Liver (tissue), 10 donors: ENCODE measurements at places on chromosomes 5 and 9. TPM values are rescaled to one million over a fixed set of nuclear protein-coding genes. Genes with fewer than 3 reads are reported as not detected.
A peak's percentile ranks its signal among the peaks of the same experiment; 100 is the strongest.

- H3K4me1 ChIP-seq, result no peaks in the 10 kb centered on the region
- H3K27ac ChIP-seq, result no peak overlapping the region
- peaks cover 23% of the 10 kb centered on the region for H3K36me3 ChIP-seq
Measured at GRCh38 chr9:127498298-127498697, 47.0 kb downstream of the LRSAM1 start.

DNA sequence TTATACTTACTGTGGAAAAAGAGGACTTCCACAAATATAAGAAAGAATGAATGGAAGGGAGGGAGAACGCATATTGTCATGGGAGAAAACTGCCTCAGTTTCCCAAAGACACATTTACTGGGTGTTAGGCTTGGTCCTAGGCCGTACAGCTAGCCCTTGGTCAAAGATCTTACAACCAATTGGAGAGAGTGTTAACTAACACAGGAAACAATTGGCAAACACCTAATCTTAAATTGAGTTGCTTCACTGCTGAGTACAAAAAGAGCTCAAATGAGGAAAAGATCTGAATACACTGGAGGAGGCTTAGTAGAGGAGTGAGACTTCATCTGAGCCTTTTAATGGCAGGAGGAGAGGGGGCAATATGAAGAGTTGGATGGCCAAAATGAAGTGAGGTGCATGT lies 161.7 kb downstream of the GLIS3 start:
- DNase-seq, result no peak
- H3K27ac ChIP-seq, result no peak overlapping the region
- H3K36me3 ChIP-seq, result no peaks in the 10 kb centered on the region
- no peaks in the 10 kb centered on the region for H3K4me1 ChIP-seq
- H3K27me3 ChIP-seq, result no peaks in the 10 kb centered on the region

DNA sequence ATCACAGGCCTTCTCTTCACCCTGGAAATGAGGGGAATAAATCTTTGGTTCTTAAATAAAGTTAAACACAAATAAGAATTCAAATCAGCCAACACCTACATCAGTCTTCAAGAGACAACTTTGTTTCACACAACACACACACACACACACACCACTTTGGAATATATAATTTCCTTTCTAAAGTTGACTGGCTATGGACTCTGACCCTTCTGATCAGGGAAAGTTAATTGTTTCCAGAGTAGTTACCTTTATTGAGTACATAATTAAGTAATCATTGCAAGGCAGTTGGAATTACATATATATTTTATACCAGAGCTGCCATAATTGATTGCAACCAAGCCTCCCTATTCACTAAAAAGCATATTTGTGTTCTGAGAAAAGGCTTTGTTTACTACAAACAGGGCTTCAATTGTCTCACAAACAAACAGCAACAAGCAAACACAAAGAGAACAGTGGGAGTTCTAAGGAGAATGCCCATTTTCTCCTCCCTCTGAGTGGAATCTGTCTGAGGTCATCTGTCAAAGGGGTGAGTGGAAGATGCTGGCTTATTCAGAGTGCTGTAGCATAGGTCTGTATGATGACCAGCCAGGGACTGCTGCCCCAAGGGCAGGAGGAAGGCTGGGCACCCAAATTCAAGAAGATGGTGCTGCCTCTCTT lies 136.6 kb downstream of the SEMA6A start:
- no peak for DNase-seq
- H3K27me3 ChIP-seq, result no peaks in the 10 kb centered on the region
- H3K27ac ChIP-seq, result no peak overlapping the region
- peaks cover 11% of the 10 kb centered on the region for H3K4me1 ChIP-seq
- no peaks in the 10 kb centered on the region for H3K36me3 ChIP-seq
- no peak overlapping the region for H3K4me3 ChIP-seq

DNA sequence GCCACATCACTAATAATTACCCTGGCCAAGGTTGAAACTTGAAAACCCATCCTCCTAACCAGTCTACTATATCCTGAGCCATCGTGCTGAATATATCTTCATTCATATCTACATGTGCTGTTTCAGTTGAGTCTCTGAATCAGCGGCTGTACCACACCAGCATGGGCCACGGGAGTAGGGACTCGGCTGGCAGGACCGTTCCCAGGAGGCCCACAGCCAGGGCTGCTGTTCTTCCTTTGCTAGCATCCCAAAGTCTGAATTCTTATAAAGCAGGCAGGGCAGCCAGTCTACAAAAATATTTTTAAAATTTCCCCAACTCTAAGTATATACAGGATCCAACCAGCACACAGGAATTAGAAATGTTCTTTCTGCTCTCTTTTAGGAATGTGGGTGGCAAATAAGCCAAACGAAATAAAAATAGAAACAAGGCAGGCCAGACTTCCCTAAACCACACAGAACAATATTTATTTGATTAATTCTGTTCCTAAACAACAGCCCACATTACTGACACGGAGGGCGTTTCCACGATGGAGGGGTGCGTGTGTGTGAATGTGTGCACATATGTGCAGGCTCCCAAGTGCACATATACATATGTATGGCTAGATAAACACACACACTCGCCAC lies 42.8 kb upstream of the EQTN start:
- no peak overlapping the region for H3K27ac ChIP-seq
- no peaks in the 10 kb centered on the region for H3K36me3 ChIP-seq
- DNase-seq, result no peak
- no peaks in the 10 kb centered on the region for H3K27me3 ChIP-seq
- H3K4me3 ChIP-seq, result no peak overlapping the region
- H3K4me1 ChIP-seq, result peaks cover 5% of the 10 kb centered on the region

DNA sequence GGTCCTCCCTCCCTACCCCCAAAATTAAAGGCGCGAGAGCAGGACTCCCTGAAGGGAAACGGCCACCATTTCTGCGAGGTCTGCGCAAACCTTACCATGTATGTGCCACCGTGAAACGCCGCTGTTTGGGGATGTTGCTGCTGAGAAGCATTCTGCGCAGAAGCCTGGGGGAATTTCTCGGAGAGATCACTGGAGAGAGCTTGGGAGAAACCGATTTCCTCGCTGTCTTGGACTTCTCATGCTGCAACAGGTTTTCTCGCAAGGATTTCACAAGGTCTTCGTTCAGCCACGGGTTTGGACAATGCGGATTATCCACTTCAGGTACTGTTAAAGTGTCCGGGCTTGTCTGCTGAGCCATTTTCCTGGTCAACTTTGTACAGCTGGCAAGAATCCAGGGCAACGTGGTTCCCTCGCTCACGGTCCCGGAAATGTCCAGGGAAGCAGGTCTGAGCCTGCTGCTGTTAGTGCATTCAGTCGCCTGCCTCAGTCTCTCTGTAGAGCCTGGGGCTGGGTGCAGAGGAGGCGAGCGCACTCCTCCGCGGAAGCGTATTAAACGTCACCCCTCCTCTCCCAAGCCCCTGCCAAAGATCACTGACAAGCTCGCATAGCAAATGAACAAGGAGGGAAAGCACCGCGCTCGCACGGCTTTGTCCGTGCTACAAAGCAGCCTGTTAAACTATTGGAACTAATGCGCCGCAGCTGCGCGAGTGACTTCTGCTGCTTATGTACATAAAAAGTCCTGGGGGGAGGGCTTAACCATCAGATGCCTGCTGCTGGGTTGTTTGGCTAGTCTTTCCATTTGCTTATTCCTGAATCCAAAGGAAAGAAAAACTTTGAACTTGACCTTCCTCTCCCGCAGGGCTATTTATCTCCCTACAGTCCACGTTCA lies 125.1 kb downstream of the PDE4D start:
- H3K4me1 ChIP-seq, result peaks cover 17% of the 10 kb centered on the region
- H3K27ac ChIP-seq, result peak overlapping the region; percentile 53
- no peaks in the 10 kb centered on the region for H3K36me3 ChIP-seq
- peak; percentile 53 for DNase-seq
- peak overlapping the region; percentile 68 for H3K4me3 ChIP-seq

GRCh38 chr9:127399736-127400269 lies 2.8 kb downstream of the SLC2A8 start:
- DNase-seq, result no peak
- H3K4me1 ChIP-seq, result peaks cover 19% of the 10 kb centered on the region
- no peaks in the 10 kb centered on the region for H3K27me3 ChIP-seq
- H3K4me3 ChIP-seq, result no peak overlapping the region

PCDHGA9 gene
- total RNA-seq, result 2.8 TPM

DNA sequence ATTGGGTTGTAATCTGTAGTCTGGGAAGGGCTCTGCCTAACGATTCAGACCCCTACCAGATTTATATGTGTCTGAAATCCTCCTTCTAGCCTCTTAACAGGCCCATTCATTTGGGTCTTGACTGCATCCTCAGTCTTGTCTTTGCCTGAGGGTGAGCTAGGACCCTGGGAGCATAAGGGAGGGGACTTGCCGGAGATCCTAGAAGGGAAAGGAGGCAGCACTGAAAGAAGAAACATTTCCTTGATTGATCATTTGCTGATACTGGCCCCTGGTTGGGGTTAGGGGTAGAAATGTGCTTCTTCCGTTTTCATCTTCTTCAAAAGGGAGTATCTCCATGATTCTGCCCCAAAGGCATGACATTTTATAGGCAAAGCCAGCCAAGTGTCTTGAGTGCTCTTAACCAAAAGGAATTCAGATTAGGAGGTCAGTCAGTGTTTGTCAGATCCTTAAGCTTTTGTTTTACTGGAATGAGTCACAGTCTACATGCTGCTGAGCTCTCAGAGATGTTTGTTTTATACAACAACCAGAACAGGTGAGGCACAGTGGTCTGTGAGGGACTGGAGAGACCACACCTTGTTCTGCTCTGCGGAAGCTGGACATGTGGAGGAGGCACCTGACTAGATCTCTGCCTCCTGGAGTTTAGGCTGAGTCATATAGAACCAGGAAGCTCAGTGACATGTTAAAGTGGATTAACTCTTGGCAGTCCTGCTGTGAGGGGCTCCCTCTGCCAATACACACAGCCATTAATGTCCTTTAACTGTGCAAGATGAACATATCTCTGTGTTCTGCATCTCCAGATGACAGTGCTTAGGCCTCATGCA lies 37.7 kb downstream of the PCDHAC2 start:
- no peaks in the 10 kb centered on the region for H3K36me3 ChIP-seq
- H3K4me1 ChIP-seq, result no peaks in the 10 kb centered on the region
- no peak overlapping the region for H3K4me3 ChIP-seq
- no peak overlapping the region for H3K27ac ChIP-seq
- peaks cover 2% of the 10 kb centered on the region for H3K27me3 ChIP-seq
- DNase-seq, result no peak

MOB3B gene
- 1.1 TPM for total RNA-seq
